ENCODE measurements at places on chromosomes 1 and 21.

GRCh38 chr1:8256321-8256720 lies 61.6 kb upstream of the SLC45A1 start:
- no peak overlapping the region for H3K4me3 ChIP-seq
- no peaks in the 10 kb centered on the region for H3K27me3 ChIP-seq
- peaks cover 24% of the 10 kb centered on the region for H3K4me1 ChIP-seq
- no peak overlapping the region for H3K27ac ChIP-seq

DNA sequence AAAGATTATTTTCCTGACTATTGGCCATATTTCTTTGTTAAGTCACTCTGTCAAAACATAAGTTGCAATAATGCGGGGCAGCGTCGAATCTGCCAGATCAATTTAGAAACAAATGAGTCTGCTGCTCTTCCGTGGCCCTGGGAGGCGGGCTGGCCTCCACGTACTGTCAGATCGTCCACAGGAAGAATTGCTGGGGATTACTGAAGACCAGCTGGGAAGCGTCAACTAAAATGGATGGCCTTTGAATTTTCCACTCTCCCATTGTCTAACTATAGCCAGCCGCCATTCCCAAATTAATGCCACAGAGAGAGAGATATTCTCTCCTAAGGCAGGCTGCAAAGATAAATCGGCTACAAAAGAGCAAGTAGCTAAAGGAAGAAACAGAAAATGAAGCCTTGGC lies 560.2 kb downstream of the SMYD3 start:
- H3K4me1 ChIP-seq = no peaks in the 10 kb centered on the region
- H3K27me3 ChIP-seq = no peaks in the 10 kb centered on the region
- no peak overlapping the region for H3K27ac ChIP-seq
- DNase-seq = no peak

GRCh38 chr1:21799730-21800129 lies 12.3 kb upstream of the LDLRAD2 start:
- no peak overlapping the region for H3K27ac ChIP-seq
- no peaks in the 10 kb centered on the region for H3K36me3 ChIP-seq
- no peak for DNase-seq
- H3K4me1 ChIP-seq = no peaks in the 10 kb centered on the region
- H3K27me3 ChIP-seq = no peaks in the 10 kb centered on the region

- no peaks in the 10 kb centered on the region for H3K36me3 ChIP-seq
- no peak overlapping the region for H3K4me3 ChIP-seq
- H3K27me3 ChIP-seq = no peaks in the 10 kb centered on the region
- H3K4me1 ChIP-seq = no peaks in the 10 kb centered on the region
Observed at GRCh38 chr1:194809215-194809614, 1622.8 kb upstream of the B3GALT2 start.

- peaks cover 8% of the 10 kb centered on the region for H3K4me1 ChIP-seq
- no peaks in the 10 kb centered on the region for H3K36me3 ChIP-seq
- H3K27ac ChIP-seq = no peak overlapping the region
- no peak overlapping the region for H3K4me3 ChIP-seq
- DNase-seq = no peak
Observed at GRCh38 chr21:46627726-46628125, 7.7 kb upstream of the PRMT2 start.

DNA sequence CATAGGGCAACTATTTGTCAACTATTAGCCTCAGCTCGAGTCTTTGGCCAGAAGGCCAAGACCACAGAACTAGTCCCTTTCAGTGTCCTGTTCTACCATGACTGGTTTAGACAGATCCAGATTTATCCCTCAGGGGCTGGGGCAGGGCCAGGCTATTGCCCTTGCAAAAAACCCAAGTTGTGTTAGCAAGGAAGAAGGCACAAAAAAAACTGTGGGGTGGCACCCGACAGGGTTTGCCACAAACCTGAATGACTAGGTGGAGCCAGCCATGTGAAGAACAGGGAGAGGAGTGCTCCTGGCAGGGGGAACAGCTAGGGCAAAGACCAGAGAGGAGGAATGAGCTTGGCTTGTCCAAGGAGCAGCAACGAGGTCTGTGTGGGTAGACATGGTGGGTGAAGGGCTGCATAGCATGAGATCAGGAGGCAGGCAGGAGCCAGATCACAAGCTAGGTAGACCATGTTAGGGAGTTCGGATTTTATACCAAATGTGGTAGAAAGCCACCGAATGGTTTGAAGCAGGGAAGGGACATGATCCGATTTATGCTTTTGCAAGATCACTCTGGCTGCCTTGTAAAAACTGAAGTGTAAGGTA lies 4.3 kb downstream of the DCST1 start:
- DNase-seq = no peak
- no peaks in the 10 kb centered on the region for H3K4me1 ChIP-seq
- H3K4me3 ChIP-seq = no peak overlapping the region
- no peaks in the 10 kb centered on the region for H3K27me3 ChIP-seq
- no peak overlapping the region for H3K27ac ChIP-seq
- no peaks in the 10 kb centered on the region for H3K36me3 ChIP-seq

- no peak for DNase-seq
- no peaks in the 10 kb centered on the region for H3K36me3 ChIP-seq
- no peaks in the 10 kb centered on the region for H3K4me1 ChIP-seq
- no peak overlapping the region for H3K4me3 ChIP-seq
- H3K27ac ChIP-seq = no peak overlapping the region
Observed at GRCh38 chr1:36689992-36690391, 207.3 kb upstream of the CSF3R start.
